Ureter (tissue), 1 donor: ENCODE measurements at places on chromosomes 12 and 14. TPM values are rescaled to one million over a fixed set of nuclear protein-coding genes. Genes with fewer than 3 reads are reported as not detected.

ANKLE2 gene
- total RNA-seq, result 59.4 TPM

PPFIA2 gene
- 18.5 TPM for total RNA-seq

GOLT1B gene
- total RNA-seq, result 33.7 TPM

LGR5 gene
- total RNA-seq, result 1.6 TPM

FAR2 gene
- 10.1 TPM for total RNA-seq

POU6F1 gene
- total RNA-seq, result 19.8 TPM

DNA sequence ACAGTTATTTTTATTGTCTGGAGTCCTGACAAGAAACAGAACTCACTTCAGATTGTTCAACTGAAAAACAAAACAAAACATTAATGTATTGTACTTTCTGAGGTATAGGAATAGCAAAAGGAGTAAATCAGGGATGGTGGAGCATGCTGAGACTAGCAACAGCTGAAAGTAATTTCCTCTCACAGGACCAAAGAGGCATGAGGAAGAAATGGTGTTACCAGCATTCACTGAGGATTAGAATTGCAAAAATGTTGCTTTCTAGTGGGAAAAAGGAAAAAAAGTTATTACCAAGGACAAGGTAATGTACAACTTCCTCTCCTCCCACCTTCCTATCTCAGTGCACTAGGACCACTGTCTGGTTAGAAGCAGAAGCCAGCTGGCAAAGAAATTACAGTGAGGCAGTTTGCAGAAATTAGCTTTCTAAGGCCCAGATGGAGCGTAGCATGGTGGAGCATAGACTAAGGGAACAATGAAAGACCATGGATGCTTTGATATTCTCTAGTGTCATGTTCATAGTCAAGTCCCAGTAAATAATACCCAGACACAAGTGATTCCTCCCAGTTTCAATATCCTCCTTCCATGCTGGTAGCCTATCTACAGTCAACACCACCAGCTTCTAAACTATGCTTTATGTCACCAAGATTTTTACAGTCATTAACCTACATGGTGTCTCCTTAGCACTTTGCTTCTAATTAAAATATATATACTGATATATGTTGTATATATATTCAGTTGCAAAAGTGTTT lies 133.7 kb upstream of the DCN start:
- DNase-seq, result no peak

GRCh38 chr14:79997509-79998208 lies 213.6 kb downstream of the DIO2 start:
- no peak for DNase-seq

GRCh38 chr12:116482179-116482578 lies 77.0 kb upstream of the MAP1LC3B2 start:
- no peak for DNase-seq

DNA sequence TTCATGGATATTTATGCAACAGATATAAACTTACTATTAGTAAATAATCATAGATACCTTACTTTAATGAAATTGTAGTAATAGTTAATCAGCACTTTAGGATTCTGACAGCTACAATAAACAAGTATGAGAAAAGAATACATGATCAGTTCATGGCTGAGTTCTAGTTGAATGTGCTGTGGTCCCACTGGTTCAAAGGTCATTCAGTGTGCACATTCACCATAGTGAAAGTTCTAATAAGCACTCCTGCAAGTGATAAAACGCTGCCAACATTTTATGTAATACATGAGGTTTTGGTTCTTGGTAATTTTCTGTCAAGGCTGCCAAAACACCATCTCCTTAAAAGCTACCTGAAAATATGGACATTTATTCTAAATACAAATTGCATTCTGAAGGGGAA lies 92.6 kb downstream of the NUMB start:
- no peak for DNase-seq

- DNase-seq, result no peak
Observed at GRCh38 chr14:100841761-100842403, 16.0 kb downstream of the MEG3 start.

DNA sequence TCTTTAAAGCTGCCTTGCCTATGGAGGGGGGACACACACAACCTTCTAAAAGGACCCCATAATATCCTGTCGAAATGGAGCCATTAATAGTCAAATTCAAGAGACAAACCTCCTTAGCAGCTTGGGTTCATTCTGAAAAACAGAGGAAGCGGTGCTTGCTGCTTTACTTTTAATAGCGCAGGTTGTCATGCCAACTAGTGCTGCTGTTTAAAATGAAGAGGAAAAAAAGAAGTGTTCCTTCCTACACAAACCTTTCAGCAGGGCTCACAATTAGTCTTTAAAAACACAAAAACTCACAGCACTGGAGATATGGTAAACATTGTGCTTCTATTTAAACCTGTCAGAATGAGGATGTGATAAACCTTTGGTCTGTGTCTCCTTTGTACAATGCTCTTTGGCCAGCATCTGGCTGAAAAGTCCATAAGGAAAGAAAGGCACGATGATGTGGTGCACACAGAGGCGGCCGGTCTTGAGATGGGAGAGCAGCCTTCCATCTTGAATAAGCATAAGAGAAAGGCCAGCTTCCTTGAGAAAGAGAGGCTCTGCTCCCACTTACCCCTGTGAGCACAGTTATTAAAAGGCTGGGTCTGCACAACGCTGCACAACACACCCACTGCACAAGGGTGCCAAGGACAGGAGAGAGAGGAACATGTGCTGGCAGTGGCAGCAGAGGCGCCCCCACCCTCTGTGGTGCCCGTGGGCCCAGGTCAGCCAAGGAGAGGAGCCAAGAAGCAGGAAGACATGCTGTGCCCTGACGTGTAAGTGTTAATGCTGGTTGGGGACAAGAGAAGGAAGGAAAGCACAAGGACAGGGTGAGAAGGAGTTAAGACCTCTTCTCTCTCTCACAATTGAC lies 144.6 kb downstream of the TTC7B start:
- DNase-seq, result no peak

- no peak for DNase-seq
Observed at GRCh38 chr12:81209012-81209411, 131.1 kb downstream of the ACSS3 start.

- no peak for DNase-seq
Observed at GRCh38 chr14:47040550-47040949, 389.0 kb upstream of the RPL10L start.

- no peak for DNase-seq
Observed at GRCh38 chr12:130880411-130880885, 8.6 kb downstream of the RAN start.

- no peak for DNase-seq
Observed at GRCh38 chr12:15664491-15664890, 124.7 kb downstream of the EPS8 start.

DNA sequence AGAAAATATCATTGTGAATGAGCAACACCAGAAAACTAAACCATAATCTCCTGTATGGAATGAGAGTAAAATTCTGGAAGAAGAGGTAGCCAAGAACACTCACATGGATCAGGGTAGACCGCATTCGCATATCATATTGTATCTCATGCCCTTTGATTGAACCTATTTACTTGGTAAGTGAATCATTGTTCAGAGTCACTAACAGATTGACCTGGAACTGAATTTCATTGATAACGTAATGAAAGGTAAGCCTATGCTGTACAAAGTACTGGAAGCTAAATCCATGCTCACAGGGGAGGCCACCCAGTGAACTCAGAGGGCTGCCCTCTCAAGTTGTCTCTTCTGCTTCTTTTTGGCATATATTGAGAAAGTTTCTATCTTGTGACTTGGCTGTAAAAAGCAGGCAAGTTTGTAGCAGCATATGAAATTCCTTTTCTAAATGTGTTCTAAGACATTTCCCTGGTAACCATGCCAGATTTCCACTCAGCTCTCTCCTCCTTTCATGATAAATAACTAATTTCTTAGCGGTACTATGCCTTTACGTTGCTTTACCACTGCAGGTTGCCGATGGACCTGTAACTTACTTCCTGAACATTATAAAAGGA lies 91.4 kb downstream of the PLCZ1 start:
- no peak for DNase-seq

- DNase-seq, result no peak
Observed at GRCh38 chr12:54932038-54932437, 52.5 kb downstream of the TESPA1 start.

DNA sequence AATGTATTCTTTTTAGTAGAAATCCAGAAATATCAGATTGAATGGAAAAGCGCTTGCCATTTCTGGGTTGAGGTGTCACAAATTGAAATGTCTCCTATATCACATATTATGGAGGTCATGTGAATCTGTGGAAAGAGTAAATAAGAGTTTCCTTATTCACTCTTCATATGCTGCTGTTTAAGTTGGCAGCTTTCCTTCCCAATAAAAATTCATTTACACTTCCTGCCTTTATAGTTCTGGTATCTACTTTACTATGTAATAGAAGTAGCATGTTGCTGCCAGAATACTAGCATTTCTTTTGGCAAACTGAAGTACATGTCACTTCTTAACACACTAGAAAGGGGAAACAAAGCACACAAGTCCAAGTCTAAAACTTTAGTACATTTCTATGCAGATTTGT lies 60.8 kb downstream of the SDR9C7 start:
- no peak for DNase-seq

DNA sequence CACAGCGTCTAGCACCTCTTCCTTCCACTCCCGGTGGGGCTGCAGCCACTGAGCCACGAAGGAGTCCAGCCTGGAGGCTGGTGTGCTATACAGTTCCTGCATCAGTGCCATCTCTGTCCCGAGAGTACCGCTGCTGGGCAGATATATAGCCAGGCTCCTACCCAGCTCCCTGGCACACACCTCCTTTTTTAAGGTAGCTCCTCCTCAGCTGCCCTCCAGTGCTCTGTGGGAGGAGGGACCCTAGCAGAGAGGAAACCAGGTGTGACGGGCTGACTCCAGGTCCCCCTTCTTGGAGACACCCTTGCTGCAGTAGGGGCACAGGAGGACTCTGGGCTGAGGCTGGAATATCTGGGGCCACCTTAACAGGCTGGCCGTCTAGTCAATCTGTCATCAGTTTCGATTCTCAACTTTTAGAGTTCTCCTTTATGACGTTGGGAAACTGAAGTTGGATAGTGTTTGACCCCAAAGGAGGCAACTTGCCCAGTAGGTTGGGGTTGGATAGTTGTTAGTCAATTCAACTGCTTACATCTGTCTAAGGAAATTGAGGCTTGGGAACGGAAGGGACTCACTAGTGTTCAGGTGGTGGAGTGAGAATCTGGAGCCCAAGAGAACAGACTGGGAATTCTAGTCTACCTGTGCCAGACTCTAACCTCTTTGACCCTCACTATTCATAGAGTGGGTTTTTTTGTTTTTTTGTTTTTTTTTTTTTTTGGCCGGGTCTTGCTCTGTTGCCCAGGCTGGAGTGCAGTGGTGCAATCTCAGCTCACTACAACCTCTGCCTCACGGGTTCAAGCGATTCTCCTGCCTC lies at the start of gene OASL:
OASL (minus strand) TSS at position 386 of the 808 bp plus-strand sequence; CDS start at position 111, 275 bp downstream.
- no peak for DNase-seq

GRCh38 chr14:57493467-57494181 lies at the start of gene CCDC198:
Gene CCDC198 (minus strand): TSS chr14:57493857. CDS start chr14:57493715, 142 bp downstream.
- no peak for DNase-seq

DNA sequence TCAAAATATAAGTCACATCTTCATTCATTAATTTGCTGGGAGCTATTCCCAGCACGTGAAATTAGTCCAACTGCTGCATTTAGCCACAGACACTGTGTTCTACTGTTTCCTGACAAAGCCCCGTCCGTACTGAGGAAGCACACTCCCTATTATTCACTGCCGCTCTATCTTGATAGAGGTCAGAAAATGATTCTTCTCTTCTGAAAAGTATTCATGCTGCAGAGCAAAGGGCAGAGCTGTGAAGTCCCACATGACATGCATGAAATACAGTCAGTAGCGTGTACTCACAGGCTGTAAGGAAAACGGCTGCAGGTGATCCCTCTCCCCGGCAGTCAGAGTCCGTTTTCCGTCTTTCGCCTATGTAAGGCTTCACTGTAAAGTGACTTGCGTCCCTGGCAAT lies 302.5 kb upstream of the FKBP4 start:
- DNase-seq, result no peak

DNA sequence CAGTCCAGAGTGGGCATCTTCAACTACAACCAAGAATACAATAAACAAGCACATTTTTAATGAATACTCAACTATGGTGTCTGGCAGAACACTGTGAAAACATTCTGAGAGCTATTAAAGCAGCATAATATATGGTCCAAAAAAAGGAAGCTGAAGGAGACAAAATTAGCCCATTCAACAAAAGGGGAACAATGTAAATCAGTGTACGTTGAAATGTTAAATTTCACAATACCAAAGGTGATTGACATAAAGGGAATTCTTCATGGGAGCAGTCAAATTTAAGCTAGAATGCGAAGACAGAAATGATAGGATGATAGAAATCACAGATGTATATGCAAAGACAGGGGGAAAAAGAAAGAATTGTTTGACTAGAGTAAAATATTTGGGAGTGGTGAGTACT lies 41.3 kb upstream of the SYCP3 start:
- no peak for DNase-seq

- DNase-seq, result peak; percentile 37
Observed at GRCh38 chr14:92460916-92461579, 52.5 kb upstream of the RIN3 start.

- DNase-seq, result no peak
Observed at GRCh38 chr12:46342562-46343033, 30.0 kb downstream of the SLC38A2 start.

DNA sequence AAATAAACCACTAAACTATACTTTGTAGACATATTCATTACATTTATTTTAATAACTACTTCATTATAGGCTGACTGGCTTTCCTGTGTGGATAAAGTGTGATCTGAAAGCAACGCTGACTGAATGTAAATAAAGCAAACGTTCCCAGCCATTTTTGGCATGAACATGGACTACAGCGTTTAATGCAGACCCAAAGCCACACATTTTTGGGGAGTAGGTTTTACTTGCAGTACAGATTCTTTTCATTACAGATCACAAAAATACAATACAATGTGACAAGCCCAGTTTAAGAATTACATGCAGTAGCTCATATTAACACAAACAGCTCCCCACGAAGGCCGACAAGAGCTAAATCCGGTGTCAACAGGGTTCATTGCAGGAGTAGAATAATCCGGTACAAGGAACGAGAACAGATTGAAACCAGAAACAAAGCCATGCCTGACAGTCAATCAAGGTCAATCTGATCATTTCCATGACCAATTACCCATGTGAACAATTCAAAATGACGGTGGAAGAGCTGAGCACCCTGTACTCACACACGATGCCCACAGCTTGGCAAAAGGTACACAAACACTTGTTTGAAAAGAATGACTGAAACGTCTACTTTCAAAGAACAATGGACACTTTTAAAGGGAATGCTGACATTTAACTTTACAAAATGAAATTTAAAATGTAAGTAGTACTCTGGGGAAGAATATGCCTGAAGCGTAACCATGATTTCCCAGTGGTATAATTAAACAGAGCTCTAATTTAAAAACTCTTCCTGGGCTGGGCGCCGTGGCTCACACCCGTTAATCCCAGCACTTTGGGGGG lies 5.3 kb downstream of the BAG5 start:
- DNase-seq, result no peak

DNA sequence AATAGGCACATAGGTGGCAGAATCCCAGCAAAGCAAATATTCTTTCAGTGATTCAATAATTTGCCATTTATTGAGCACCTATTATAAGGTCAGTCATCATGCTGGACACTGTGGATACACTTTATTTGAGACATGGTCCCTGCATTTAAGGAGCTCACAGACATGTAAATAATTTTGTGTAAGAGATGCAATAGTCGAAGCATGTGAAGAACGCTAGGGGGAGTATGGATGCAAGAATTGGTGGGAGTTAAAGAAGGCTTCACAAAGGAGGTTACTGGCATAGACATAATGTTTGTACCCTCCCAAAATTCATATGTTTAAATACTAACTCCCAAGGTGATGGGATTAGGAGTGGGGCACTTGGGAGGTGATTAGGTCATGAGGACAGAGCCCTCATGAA lies 260.6 kb upstream of the GARIN6 start:
- no peak for DNase-seq

GRCh38 chr12:127642208-127642607 lies 624.8 kb upstream of the TMEM132C start:
- no peak for DNase-seq
